ENCODE measurements at places on chromosomes 2 and 18.

- DNase-seq: no peak
Observed at GRCh38 chr2:146489386-146489785, 1355.4 kb upstream of the ACVR2A start.

DNA sequence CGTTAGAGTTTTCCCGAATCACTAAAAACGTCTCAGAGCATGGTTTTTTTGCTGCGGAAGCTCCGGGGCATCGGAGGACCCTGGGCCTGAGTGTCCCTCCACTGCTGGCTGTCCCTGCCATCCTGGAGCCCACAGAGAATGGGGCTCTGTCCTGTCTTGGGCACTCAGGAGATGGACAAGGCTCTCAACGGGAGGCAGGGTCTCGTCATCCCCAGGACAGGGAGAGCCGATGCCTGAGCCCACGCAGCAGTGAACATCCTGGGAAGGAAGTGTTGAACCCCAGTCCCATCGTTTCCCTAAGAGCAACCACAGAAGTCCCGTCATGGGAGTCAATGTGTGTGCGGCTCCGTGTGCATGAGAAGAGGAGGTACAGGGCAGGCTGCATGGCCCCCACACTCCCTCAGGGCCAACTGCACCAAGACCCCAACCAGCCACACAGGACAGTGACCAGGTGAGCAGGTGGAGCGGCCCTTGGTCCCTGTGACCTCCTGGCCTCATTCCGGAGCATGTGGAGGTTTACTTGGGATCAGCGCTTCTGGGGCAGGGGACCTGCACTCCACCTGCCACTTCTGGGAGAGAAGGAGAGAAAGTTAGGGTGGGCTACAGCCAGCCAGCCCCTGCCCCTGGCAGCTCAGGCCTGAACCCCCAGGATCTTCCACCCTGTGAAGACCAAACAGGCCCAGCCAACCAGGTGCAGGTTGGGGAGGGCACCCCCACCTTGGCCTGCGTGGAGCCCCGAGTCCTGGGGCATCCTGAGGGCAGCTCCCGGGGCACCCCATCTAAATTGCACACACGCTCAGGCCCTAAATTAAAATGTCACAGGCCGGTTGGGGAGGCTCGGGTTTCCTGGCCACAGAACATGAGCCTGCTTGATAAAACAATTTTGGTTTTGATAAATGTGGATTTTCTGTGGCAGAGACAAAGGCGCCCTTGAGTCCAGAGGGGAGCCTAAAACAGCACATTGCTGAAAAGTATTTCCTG is 3.1 kb upstream of the SNED1 start:
- no peak for DNase-seq

DNA sequence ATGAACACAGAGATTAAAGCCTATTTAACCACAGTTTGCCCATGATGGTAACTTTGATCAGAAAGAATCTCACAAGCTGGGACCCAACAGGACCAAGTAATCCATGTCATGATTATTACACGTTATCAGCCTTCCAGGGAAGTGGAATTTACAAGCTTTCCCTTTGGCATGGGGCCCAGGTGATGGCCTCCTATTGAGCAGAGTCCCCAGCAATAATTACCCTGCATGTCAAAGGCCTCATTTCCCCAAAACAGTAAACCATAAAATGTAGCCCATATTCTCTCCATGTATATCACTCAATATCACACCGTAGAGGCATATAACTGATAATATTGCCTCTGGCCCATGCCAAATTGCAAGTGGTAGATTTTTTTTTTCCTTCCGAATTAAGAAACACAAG is 38.9 kb downstream of the PRKRA start:
- DNase-seq: no peak

GRCh38 chr2:134778372-134778771 is 59.6 kb upstream of the TMEM163 start:
- no peak for DNase-seq

DNA sequence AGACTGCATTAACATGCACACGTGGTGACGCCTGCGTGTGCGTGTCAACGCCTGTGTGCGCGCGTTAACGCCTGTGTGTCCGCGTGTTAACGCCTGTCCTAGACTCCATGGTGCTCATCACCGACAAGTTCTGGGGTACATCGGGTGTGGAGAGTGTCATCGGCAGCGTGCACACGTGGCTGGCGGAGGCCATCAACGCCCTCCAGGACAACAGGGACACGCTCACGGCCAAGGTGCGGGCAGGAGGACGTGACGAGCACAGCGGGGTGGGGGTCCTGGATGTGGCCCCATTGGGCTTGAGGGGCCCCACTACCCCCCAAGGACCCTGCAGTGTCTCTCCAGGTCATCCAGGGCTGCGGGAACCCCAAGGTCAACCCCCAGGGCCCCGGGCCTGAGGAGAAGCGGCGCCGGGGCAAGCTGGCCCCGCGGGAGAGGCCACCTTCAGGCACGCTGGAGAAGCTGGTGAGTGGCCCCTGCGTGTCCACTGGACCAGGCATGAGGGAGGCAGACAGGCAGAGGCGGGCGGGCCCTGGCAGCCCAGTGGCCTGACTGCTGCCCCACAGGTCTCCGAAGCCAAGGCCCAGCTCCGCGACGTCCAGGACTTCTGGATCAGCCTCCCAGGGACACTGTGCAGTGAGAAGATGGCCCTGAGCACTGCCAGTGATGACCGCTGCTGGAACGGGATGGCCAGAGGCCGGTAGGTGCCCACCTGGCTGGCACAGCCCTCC is 29.2 kb downstream of the GPC1 start:
- no peak for DNase-seq

- no peak for DNase-seq
Observed at GRCh38 chr2:1628893-1629292, 115.4 kb downstream of the PXDN start.

DNA sequence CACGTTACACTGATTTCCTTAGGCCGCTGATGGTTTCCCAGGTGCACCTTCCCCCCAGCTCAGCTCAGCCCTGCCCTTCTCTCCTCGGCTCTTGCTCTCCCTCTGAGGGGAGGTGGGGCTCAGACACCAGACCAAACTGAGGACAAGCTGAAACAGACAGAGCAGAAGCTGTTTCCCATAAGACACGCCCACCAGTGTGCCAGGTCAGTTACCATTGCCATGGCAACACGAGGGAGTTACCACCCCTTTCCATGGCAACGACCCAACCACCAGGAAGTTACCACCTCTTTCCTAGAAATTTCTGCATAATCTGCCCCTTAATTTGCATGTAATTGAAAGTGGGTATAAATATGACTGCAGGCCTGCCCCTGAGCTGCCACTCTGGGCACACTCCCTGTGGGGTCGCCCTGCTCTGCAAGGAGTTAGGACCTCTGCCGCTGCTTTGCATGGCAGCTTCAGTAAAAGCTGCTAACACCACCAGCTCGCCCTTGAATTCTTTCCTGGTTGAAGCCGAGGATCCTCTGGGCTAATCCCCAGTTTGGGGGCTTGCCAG is 120.9 kb upstream of the SMIM21 start:
- no peak for DNase-seq

DNA sequence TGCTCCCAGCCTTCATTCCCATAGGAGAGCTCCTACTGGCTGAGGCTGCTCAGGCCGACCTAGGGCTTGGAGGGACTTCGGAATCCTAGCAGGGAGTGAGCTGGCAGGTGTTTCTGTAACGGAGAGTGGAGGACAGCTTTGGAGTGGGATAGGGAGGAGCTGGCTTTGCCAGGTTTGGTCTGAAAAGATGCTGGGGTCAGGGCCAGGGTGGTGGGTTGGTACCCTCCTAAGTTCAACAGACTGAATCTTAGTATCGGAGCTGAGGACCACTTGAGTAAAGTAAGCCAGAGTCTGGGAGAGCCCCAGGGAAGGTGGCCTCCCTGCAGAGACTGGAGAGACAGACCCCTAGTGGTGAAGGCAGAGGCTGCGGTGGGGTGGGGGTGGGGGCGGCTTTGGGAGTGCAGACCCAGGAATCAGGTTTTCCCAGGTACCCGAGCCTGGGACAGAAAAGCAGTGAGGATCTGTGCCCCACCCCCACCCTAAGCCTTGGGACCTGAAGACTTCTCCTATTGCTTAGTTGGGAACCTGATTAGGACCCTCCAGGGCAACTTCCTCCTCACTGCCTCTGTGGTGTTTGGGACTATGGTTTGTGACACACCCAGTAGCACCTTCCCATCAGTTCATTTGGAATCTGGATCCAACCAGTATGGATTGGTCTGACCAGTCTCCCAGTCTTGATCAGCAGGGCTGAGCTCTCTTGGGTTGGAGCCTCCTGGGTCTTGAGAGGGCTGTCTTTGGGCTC is 3.0 kb downstream of the CNNM4 start:
- no peak for DNase-seq

GRCh38 chr2:106843001-106843909 is 42.7 kb downstream of the ST6GAL2 start:
- no peak for DNase-seq

DNA sequence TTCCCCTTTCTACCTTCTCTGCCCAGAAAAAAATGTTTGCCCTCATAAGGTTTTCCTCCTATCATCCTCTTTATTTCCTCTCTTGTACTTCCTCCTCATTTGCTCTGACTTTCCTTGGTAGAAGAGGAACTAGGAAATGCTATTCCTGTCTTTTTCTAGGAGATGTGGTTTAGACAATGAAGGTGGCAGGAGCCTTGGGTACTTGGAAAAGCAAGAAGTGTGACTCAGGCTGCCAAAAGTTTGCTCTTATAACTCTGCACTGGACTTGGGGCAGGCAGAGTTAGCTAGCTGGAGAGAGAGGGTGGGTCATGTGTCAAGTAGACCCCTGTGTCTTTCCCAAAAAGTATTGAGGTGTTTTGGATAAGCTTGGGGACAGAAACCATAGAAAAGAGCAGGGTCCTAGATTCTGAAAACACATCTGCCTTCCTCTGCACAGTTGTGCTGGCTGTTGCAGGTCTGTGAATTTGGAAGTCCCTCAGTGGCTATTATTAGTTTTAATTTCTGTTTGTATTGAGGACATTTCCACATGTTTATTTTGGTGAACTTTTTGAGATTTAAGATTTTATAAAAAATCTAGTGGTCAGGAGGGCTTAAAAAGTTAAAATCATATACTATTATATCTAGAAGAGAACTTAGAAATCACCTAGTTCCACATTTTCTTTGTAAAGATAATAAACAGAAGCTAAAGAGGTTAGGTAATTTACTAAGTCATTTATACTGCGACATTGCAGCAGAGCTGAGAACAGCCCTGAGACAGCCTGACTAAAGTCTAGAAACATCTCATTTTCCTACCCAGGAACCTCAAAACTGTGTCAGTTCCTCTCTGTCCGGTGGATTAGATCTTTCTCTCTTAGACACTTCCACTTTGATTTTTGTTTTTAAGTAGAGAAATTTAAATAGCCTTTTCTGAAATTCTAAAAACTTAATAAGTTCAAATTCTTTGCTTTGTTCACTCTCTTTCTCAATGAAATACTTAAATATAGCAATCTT is 16.0 kb downstream of the INSIG2 start:
- no peak for DNase-seq

GRCh38 chr2:47655563-47655880 is 127.4 kb upstream of the MSH6 start:
- DNase-seq: no peak

- no peak for DNase-seq
Observed at GRCh38 chr2:62304429-62305417, 108.8 kb downstream of the B3GNT2 start.

DNA sequence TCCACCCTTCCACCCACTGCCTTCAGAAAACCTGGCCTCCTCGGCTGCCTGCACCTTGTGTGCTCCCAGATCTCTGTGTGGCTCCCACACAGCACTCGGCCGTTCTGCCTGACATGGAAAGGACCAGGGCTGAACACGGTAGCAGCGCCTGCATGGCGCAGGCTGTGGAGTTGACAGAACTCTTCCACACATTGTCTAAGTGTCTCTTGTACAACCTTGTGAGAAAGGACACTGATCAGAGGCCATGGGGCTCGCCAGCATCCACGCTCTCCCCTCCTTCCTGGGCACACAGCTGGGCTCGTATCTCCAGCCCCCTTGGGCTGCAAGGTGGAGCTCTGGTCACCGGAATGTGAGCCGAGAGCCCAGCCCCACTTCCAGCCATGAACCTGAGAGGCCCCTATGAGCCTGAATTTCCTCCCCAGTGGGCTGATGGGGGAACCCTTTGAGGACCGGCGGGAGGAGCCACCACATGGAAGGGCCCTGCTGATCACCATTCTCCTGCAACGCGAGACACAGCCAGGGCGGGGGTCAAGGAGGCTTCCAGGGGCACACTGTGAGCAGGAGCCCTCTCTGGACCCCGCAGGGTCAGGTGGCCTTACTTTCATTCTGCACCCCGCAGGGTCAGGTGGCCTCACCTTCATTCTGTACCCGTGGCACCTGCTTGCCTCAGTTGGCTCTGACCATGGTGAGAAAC is 314.2 kb upstream of the MYT1L start:
- peak; percentile 59 for DNase-seq

- no peak for DNase-seq
Observed at GRCh38 chr2:30022444-30023071, 101.2 kb upstream of the ALK start.

DNA sequence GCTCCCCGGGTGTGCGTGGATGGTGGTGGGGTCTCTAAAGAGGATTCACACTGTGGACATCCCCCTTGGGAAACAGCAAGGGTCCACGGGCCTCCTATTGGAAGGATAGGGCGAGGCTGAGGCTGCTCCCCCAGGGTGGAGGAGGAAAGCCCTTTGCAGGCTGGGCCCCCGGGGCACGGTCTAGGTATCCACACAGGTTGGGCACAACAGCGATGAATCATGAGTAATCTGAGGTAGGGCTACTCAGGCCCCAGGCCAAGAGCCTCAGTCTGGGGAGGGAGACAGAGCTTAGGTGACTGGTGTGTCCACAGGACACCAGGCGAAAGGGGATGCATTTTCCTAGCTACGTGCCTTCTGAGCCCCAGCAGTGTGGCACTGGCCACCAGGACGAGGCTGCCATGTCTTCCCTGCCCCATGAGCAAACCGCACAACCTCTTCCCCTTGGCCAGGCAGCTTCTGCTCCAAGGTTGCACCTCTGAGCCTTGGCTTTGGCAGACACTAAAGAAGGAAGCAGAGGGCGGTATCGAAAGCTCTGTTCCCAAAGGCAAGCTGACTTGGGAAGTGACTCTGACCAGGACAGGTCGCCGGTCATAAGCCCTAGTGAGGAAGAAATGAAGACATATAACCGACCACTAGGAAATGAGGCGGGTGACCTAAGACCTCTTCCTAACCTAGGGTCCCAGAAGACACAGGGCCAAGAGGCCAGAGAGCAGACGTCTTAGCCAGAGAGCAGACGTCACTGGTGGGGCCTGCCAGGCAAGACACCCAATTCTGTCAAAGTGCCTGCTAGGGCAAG is 14.6 kb upstream of the SEMA4C start:
- DNase-seq: no peak

DNA sequence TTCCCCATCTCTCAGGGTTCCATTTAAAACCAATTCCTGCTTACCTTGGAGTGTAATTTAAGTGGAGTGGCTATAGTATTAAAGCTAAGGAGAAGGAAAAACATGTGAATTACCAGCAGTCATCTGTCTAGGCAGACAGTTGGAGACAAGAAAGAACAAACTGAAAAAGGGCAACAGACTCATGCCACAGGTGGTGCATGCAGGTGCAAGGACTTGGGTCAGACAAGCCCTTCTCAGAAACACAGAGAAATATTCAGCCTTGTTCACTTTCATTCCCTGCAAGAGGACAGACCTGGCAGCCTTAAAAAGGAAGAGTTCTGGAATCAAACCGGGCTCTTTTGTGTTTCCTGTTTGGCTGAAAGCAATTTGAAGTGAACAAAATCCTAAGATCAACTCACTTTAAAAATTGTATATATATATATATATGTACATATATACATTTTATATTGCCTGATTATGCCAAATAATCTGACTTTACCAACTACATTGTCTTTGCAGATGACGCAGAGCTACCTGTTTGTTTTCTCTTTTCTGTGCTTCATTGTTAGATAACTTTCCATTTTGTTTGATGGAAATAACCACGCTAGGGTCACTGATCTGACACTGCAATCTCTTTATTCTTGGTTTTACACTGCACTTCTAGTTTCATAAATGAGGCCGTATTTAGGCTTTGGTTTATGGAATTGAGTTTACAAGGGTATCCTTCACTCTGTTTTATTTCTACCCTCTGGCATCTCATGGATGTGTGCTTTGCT is 35.1 kb upstream of the VPS54 start:
- no peak for DNase-seq
